ENCODE measurements at places on chromosomes 3 and 15. TPM values are rescaled to one million over a fixed set of nuclear protein-coding genes. Genes with fewer than 3 reads are reported as not detected.

Gene TMCO5A
- not detected for polyA plus RNA-seq

- peak; percentile 53 for DNase-seq
Observed at GRCh38 chr15:91992945-91993344, 139.4 kb downstream of the SLCO3A1 start.

GRCh38 chr3:11185564-11186317, 31.4 kb downstream of the HRH1 start:
- peak; percentile 90 for DNase-seq

DNA sequence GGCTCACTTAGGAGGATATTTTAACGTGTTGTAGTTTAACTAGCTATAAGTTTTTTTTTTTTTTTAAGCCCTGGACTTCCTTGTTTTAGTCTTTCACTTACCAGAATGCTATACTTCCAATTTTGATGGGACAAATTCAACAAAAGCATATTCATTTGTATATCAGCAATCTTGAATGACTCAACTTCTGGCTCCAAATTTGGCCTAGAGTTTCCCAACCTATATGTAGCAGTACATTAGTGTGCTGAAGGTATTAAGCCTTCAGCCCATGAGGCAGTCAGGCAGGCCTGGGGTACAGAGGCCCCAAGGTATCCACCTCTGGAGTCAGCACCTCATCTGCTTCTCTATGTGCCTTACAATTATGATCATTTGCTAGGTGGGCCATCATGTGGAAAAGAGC, 5.9 kb downstream of the PBRM1 start:
- peak; percentile 32 for DNase-seq

Measured in mammary epithelial cell (primary cell).